ENCODE measurements at places on chromosomes 13 and 19.

- DNase-seq: no peak
Measured at GRCh38 chr13:73210218-73210883, 151.5 kb downstream of the KLF5 start.

DNA sequence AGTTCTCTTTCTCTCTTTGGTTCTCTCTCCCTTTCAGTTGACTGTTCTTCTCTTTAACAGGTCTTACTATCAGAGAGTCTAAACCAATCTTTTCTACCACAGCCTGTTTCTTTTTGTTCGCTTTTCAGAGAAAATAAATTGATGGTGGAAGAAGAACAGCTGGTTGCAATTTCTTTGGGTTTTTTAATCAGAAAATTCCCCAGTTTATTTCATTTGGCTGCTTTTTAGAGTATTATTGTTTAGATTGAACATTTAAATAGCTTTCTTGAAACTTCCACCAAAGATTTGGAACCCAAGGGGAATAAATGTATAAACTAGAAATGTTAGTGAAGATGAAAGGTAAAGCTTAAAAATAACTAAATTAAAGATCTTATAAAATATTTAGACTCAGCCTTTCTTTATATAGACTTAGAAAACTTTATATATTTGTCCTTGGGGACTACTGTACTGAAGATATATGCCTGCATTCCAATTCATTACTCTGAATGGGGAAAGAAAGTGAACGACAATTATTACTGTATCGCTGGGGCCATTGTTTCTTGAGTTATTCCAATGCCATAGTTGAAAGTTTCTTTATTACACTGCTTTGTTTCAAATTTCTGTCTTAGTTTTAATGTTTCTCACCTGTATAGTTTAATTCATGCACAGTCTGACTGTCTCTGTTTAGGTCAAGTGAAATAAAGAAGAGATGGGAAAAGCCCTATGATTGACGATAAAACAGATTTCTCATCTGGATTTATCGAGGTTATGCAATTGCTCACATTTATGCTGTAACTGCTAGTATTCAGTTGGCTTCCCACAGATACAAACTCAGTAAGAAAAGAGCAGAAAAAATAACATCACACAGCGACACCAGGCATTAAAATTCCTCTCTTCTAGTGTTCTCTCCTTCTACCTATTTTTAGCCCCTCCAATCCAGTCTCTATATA, 169.4 kb upstream of the CSNK1A1L start:
- no peak for DNase-seq

- no peak for DNase-seq
Measured at GRCh38 chr13:101139081-101139480, 277.2 kb downstream of the NALCN start.

GRCh38 chr13:25267715-25268114, 19.6 kb downstream of the MTMR6 start:
- no peak for DNase-seq

- no peak for DNase-seq
Measured at GRCh38 chr19:38900202-38900629, 447 bp downstream of the NFKBIB start.
